ENCODE measurements at places on chromosomes 4 and X. TPM values are rescaled to one million over a fixed set of nuclear protein-coding genes. Genes with fewer than 3 reads are reported as not detected.

FMR1NB gene
- total RNA-seq, result not detected

ADGRL3 gene
- total RNA-seq, result 17.9 TPM

DNA sequence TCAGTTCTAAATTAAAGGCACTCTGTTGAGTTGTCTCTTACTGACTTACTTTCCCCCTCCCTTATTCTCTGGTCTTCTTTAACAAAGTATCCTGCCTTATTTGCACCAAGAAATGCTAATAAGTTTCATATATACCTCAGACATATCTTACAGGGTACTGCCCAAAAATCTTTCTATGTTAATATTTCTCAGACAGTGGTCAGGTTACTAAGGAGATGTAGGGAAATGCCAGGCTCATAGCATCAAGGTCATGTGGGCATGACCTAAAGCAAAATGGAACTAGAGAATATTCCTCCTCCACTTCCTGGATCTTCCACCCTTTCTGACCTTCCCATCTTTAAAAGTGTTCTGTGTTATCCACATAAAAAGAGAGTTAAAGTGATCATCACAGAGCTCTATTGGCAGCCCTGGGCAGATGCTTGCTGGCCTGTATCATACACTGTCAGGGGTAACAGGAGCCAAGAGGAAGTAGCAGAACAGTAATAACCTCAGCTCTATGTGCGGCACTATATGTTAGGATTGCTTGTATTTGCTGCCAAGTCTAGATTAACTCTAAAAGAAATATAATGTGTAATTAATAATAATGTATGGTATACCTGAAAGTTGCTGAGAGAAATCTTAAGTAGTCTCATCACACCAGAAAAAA is 74.3 kb downstream of the IQCM start:
- no peak for DNase-seq

CHST7 gene
- total RNA-seq, result 7.8 TPM

SH3D19 gene
- total RNA-seq, result 41.7 TPM

SMIM10 gene
- 8.4 TPM for total RNA-seq

UGT2B15 gene
- 0.47 TPM for total RNA-seq

FGF13 gene
- 19.8 TPM for total RNA-seq

PCSK1N gene
- 4.5 TPM for total RNA-seq

DNA sequence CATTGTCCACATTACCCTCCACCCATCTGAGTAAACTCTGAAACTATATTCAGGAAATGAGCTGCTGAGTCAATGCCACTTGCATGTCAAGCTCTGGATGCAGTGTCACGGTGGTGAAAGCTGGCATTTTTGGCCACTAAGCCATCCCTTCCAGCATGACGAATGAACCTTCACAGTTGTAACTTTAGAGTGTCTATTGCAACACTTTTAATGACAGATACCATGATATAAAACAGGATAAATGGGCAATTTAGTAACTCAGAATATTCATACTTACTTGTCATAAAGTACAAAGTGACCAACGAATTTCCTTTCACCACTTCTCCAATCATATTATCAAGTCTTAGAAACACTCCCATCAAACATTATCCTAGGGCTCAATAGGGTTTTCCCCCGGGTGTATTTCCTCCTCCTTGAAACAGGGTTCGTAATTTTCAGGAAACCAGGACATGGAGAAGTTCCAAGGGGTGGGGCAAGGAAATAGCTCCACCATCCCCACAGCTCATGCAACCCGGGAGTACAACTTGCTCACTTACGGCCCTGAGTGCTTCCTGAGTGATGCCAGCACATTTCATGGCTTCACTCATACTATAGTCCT is 73.1 kb downstream of the MTHFD2L start:
- DNase-seq, result no peak

GRCh38 chrX:119089619-119090018 is 16.8 kb downstream of the CT47C1 start:
- DNase-seq, result no peak

DNA sequence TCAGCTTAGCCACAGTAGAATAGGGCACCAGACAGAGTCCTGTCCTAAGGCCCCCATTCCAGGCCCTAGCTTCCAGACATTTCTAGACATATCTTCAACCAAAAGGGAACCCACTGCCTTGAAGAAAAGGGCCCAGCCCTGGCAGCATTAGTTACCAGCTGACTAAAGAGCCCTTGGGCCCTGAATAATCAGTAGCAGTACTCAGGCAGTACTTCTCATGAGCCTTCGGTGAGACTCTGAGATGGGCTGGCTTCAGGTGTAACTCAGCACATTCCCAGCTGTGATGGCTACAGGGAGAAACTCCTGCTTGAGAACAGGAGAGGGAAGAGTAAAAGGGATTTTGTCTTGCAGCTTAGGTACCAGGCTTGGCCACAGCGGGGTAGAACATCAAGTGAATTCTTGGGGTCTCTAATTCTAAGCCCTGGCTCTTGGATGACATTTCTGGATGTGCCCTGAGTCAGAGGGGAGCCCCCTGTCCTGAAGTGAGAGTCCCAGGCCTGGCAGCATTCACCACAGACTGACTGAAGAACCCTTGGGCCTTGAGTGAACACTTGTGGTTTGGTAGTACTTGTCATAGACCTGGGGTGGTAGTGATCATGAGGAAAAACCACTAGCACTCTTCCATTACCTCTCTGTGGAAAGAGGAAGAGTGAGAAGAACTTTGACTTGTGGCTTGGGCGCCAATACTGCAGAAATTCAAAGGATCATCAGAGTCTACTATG is 170.1 kb downstream of the ATP10D start:
- no peak for DNase-seq

- DNase-seq, result no peak
Measured at GRCh38 chr4:26815706-26816105, 44.9 kb upstream of the STIM2 start.

- no peak for DNase-seq
Measured at GRCh38 chrX:20348139-20348538, 81.4 kb upstream of the RPS6KA3 start.

DNA sequence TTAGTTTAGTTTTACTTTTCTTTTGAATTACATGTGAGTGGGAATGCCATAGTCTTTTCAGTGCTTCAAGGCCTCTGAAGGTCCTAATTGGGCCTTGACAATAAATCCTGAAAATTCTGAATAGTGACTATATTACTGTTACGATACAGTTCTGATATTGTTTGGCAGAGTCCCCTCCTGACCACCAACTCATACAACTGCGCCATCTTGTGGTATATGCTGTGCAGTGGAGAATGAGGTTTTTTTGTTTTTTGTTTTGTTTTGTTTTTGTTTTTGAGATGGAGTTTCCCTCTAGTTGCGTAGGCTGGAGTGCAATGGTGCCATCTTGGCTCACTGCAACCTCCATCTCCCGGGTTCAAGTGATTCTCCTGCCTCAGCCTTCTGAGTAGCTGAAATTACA is 56.6 kb upstream of the CHRDL1 start:
- DNase-seq, result no peak

GRCh38 chr4:9944431-9945425 is 76.6 kb downstream of the SLC2A9 start:
- peak; percentile 27 for DNase-seq

DNA sequence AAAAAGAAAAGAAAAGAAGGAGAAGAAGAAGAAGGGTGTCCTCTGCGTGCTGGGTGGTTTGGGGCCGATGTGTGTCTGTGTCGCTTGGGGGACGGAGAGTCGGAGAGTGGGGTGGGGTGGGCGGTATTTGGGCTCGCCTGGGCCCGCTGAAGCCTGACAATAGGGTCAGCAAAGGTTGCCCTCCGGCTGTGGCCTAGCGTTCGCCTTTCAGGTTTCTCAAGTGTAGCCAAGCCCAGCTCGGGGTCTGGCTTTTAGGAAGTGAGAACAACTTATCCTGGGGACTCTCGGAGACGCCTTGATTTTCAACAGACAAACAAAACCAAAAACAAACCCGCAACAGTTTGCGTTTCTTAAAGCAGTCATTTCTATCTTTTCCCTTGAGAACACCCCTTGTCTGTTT is 4.1 kb upstream of the SOX3 start:
- DNase-seq, result no peak

DNA sequence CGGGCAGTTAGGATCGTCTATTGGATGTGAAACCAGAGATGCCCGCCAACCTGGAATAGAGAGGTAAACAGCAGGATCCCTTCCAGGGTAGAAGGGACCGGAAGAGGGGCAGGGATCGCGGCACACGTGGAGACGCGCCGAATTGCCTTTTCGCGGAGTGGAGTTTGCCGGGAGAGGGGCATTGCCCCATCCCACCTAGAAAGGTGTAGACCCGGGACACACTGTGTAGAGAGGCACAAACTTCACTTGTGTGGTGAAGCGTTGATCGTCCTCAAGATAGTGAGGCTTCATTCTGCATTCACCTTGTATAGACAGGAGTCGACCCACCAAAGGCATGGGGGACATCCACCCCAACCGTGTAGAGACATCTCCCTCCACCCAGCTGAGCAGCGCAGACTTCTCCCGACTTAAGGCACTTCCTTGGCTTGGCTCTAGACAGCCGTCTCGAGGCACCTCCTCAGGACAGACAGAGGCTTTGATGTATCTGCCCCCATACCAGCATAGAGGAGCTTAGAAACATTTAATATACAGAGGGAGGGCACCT is 410 bp downstream of the GNL3L start:
- no peak for DNase-seq

DNA sequence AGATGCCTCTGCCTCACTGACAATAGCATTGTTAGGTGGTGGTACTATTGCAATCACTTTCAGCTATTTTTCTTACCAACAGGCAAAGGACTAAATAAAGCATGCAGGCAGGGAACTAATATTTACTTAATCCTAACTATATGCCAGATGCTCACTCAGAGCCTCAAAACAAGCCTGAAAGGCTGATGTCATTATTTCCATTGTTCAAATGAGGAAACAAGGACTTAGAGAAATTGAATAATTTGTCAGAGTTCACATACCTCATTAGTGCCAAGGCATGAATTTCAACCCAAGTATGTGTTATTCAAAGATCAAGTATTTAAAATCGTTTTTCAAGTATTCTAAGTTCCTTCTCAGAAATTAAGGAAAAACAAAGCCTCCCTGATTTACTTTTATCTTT is 374.9 kb upstream of the TECRL start:
- DNase-seq, result no peak

GRCh38 chrX:138765051-138765450 is 53.5 kb upstream of the FGF13 start:
- DNase-seq, result no peak

HEPH gene
- 15.7 TPM for total RNA-seq

DNA sequence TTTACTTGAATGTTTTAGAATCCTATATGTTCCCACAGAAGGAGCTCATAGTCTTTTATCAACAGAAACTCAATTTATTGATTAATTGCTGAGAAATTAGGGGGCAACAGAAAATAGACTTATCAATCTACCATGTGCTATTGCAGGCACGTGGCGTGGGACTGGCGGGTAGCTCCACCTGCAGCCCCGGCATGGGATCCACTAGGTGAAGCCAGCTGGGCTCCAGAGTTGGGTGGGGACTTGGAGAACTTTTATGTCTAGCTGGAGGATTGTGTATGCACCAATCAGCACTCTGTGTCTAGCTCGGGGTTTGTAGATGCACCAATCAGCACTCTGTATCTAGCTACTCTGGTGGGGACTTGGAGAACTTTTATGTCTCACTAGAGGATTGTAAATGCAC is 3.3 kb upstream of the OCIAD1 start:
- no peak for DNase-seq

GRCh38 chr4:110622841-110623717 is at the start of gene PITX2:
Gene PITX2, minus strand, starts transcription at chr4:110623077. Its CDS starts 617 bp downstream, at chr4:110622460.
- DNase-seq, result peak; percentile 62

- DNase-seq, result no peak
Measured at GRCh38 chrX:15242899-15243555, 26.9 kb downstream of the ASB9 start.

DNA sequence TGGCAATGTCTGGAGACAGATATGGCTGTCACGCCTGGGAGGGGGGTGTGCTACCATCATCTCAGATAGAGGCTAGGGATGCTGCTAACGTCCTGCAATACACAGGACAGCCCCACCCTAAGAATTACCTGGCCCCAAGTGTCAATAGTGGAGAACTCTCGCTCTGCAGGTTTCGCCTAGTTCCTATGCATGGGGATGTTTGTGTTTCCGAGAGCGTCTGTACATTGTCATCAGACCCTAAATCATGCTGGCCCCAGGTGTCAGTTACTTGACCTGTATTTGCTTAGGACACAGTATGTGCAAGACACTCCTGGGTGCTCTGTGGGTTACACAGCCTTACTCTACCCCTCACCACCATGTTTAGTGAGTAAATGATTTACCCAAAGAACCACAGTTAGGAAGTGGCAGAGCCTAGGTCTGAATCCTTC is 90.8 kb downstream of the AFF1 start:
- DNase-seq, result no peak

- no peak for DNase-seq
Measured at GRCh38 chrX:132631579-132632232, 142.9 kb upstream of the MBNL3 start.

DSPP gene
- not detected for total RNA-seq

DNA sequence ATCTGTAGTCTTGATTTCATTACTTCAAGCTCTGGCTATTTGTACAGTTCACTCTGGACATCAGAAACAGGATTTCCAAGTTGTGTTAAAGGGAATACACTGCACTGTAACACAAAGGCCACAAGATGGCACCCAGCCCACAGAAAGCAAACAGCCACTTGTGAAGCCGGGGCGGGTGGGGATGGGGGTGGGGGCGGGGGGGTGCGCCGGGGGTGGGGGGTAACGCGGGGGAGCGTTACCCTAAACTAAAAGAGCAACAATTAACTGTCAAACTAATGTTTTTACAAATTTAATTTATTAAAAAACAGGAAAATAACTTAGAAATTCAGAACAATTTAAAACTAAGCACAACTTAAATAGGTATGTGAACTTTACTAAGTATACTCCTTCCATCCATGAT is 27.3 kb downstream of the PRDX4 start:
- DNase-seq, result no peak

DNA sequence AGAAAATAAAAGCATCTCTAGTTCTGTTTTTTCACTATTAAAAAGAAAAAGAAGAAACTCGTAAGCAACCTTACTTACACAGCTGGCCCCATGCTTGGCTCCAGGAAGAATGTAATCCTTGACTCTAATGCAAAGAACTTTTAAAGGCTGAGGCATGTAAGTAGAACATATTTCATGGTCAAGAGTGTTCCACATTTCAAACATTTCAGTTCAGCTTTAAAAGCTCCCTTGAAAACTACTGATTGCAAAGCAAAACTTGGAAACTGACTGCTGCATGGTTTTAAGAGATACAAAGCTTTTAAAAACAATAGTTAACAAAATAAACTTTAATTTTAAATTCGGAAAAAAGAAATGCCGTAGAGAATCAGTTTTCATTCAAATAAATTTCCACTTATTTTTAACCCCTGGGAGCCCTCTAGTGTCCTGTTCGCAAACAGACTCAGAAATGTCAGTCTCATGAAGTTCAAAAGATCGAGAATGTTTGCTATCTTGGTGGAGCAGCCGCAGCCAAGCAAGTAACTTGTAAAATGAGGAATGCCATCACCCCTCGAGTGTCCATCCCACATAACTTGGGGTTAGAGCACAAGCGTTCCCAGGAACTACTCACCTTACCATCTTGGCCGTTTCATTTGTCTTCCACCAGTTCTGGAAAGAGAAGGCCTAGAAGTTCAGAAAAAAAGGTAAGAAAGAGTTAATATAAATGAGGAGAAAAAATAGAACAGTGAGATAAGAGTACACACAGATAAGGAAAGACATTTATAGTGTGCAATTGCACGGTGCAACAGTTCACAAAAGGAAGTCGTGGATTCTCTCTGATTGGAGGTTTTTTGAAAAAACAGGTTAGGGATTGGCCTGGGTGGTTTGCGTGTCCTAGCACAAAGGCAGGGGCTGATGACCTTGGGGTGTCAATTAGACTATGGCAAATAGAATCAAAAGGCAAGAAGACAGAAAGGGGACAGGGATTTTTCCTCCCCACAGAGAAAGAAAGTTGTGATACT is at the start of gene GASK1B:
TSS of gene GASK1B (minus strand) at position 765 of the 998 bp plus-strand sequence. CDS start 1,650 bp downstream, outside the sequence.
- no peak for DNase-seq

TRIM60 gene
- not detected for total RNA-seq

Measured in ureter (tissue), 1 donor.